HEK293T (cell line): ENCODE measurements at places on chromosomes 16 and 17.

DNA sequence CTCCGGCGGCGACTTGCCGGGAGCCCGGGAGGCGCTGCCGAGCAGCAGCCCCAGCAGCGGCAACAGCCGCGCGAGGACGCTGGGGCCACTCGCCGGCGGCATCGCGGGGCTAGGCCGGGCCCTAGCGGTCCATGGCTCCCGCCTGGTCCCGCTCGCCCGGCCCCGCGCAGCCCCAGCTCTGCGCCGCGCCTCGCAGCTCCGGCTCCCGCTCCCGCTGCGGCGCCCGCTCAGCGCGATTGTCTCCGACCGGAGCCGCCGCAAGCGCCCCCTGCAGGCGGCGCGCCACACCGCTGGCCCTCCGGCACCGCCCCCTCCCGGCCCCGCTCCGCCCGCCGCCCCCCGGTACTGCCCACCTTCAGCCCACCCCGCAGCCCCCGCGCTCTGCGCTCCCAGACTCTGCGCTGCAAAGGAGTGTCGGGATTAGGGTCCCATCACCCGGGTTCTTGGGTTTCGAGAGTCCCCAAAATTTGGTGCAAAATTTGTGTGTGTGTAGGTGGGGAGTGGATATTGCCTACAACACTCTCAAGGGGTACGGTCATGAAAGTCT is at the start of gene FAM171A2:
TSS of gene FAM171A2 (minus strand) at position 241 of the 547 bp plus-strand sequence. CDS start at position 102, 139 bp downstream.
- DNase-seq: peak; percentile 91

GRCh38 chr16:78705694-78706093 is 606.2 kb downstream of the WWOX start:
- DNase-seq: no peak

DNA sequence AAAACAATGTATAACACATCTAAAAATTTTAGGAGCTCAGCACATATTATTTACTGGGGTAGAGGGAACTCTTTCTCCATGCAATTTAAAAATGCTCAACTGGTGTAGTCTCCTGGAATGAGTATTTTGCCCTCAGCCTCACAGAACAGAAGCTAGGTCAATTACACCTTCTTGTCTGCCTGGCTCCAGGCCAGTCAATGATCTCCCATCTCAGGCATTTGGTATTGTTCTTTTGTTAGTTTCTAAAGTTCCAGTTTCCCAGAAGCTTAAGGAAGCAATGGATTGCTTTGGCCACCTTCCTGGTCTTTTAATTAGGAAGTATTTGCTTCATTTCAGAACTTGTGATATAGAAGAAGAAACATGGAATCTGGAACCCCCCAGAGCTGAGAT is 360.3 kb upstream of the ASIC2 start:
- DNase-seq: no peak

DNA sequence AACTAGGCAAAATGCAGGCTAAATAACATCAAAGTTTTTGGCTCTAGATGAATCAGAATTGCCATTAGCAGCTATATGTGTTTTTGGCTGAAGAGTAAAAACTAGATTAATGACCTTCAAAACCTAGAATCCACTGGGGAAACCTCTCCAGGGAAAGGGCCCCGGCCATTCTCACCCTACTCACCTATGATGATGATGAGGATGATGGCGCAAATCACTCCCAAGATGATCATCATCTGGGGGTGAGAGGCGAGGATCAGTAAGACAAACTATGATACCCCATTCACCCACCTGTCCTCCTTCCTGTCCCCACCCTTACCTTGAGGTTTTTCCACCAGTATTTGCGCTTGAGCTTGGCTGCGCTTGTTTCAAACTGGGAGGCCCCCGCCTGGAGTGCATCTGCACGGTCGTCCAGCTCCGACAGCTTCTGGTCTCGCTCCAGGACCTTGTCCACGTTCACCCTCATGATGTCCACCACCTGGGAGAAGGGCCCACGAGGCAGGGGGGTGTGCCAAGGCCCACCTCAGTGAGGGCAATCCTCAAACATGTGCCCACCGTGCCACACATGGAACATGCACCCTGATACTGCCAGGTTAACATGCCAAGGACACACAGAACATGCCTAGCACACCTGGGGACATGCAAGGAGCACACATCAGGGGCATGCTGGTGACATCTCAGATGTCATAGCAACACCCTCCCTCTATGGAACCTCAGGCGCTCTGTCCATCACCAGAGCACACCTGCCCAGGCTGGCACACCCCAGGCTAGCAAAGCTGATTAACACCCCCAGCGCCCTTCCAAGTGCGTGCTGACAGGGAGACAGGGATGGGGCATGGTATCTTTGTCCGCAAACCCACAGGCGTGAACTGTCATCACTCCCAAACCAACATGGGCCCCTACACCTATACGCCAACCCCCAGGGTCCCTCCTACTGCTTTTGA is 1.2 kb downstream of the VAMP2 start:
- no peak for DNase-seq
